ENCODE measurements at places on chromosomes 7 and 10.
A peak's percentile ranks its signal among the peaks of the same experiment; 100 is the strongest.

GRCh38 chr7:33251301-33251700, 121.9 kb downstream of the BBS9 start:
- no peak for DNase-seq

GRCh38 chr7:11713352-11713751, 118.6 kb downstream of the THSD7A start:
- DNase-seq: no peak

- no peak for DNase-seq
Measured at GRCh38 chr10:58280477-58280876, 11.5 kb downstream of the CISD1 start.

GRCh38 chr10:79084012-79084971, 15.5 kb downstream of the ZMIZ1 start:
- DNase-seq: no peak

DNA sequence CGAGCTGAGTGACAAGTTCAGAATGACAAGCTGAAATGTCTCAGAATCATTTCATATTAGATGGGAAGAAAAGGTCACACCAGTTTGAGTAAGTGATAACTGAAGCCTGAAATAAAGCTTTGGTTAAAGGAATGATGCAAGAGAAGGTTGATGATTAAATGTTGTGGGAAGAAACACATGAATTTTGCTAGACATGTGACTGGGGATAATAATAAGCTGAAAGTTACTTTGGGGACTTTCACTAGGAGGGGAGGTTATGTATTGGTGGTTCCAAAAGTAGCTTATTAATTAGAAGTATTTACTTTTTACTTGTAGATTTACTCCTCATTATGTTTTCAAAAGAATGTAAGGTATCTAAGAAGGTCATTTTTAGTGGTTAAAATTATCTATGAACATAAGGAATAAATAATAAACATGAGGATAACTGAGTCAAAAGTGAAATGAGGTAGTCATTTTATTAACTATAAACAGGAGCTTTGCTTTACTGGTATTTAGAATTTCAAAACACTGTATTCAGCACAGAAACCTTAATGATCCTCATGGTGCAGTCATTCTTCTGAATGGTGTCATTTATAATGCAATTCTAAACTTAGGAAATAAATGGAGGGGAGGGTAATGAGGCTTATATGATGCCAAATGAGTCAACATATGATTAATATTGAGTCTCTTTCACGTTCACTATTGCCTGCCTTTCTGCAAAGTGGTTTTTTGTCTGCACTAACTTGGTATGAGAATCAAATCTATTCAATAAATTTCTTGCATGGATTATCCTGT, 63.7 kb downstream of the PRKG1 start:
- no peak for DNase-seq

- no peak for DNase-seq
Measured at GRCh38 chr7:45721686-45722598, 147.8 kb downstream of the ADCY1 start.

- DNase-seq: no peak
Measured at GRCh38 chr7:41232086-41232485, 470.8 kb downstream of the INHBA start.

- no peak for DNase-seq
Measured at GRCh38 chr10:52774600-52775106, 2.1 kb upstream of the MBL2 start.

DNA sequence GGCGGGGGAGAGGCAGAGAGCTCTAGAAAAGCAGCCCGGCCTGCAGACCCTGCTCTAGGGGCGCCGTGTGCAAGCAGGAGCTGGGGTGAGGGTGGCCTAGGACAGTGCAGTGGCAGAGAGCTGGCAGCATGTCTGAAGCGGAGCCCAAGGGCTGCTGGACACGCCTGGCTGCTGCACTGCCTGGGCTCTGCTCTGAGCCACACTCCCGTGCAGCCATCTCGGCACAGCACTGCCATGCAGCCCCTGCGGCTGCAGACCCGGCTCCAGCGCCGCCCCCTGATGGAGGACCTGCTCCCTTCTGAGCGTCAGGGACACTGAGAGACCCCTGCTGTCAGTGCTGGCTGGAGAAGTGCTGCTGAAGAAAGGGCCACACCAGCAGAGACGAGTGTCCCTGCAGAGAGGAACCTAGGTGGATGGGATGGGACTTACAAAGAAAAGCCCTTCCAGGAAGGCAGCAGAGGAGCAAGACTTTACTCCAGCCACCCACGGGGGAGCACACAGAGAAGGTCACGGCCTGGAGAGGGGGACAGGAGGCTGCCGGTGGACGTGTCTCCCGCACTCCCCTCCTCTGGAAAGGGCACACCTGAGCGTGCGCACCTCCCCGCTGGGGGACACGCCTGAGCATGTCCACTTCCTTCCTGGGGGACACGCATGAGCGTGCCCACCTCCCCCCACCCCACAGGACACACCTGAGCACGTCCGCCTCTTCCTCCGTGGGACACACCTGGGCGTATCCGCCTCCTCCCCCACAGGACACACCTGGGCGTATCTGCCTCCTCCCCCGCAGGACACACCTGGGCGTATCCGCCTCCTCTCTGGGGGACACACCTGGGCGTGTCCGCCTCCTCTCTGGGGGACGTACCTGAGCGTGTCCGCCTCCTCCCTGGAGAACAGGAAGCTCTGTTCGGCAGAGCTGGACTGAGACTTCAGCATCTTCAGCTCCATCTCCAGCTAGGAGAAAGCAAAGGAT, 252.9 kb downstream of the MAD1L1 start:
- no peak for DNase-seq

GRCh38 chr7:135918134-135918533, 59.0 kb downstream of the MTPN start:
- DNase-seq: no peak

DNA sequence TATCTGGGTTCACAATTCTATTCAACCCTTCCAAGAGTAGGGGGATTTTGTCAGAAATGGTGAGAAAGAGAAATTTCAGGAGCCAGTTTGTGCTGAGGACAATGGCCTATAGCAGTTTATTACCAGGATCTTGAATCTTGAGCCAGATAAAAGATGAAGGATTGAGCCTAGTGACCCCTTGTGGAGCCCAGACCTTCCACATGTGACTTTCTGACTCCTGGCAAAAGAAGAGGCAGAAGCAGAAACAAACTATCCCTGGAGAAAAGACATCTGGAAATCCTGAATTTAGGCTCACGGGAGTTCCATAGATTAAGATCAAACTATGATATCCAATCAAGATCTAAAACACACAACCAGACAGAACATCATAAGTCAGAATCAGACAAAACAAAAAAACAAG, 60.9 kb upstream of the CHRM2 start:
- DNase-seq: no peak

DNA sequence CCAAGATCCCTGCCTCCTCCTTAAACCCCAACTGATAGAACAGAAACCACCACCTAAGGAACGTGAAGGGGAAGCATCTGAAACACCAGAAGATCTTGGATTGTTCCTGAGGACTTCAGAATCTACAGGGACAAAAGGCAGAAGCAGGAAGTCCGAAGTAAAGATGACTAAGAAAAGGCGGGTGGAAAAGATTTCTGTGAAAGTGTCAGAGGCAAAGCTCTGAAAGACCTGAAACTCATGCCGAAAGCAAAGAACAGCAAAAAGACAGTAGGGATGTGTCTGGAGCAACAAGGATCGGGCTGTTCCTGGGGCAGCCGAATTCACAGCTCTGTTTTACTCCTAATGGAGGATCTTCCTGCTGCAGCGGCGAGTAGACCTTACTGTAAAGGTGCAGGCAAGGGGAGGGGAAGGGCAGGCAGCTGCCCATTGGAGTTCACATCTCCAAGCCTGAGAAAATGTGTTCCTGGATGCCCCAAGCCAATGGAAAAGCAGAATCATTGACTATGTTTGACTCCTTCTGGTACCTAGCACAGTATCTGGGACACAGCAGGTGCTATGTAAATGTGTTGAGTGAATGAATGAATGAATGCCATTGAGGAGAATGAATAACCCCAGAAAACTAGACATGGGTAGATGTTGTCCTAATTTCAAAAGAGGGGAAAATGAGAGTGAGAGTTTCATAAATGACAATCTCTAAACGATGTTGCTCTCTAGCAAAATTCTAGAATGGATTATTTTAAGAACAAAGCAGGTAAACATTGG, 40.4 kb downstream of the PDIA4 start:
- no peak for DNase-seq

- DNase-seq: no peak
Measured at GRCh38 chr7:74051629-74052410, 23.8 kb downstream of the ELN start.

DNA sequence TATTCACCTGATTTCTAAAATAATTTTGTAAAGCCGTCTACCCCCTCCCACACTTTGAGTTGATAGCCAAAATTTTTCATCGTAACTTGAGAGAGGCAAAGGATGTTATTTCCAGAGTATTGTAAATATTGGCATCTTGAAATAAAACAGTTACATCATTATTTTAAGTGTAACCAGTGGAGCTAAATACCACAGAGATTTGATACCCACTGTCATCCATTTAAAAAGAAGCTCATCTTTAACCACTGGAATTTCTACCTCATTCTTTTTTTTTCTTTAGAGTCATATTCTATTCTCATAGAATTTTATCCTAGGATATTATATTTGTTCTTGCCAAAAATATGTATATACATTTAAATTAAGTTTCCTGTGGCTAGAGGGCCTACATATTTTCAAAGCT, 48.6 kb downstream of the CAMK1D start:
- DNase-seq: no peak

DNA sequence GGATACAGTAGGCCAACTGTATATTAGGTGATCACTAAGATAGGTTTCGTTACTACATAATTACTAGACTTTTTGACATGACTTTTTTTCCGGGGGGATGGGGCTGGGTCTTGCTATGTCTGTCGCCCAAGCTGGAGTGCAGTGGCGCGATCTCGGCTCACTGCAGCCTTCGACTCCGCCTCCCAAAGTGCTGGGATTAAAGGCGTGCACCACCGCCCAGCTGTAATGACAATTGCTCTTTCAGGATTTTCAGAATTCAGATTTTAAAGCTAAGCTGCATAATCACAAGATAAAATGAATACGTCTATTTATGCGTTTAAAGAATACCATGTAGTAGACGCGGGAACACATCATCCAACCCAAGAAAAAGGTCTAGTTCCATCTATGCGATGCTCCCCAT, 982 bp downstream of the IDI1 start:
- DNase-seq: no peak

- DNase-seq: no peak
Measured at GRCh38 chr10:35355971-35356724, 19.8 kb downstream of the CCNY start.

DNA sequence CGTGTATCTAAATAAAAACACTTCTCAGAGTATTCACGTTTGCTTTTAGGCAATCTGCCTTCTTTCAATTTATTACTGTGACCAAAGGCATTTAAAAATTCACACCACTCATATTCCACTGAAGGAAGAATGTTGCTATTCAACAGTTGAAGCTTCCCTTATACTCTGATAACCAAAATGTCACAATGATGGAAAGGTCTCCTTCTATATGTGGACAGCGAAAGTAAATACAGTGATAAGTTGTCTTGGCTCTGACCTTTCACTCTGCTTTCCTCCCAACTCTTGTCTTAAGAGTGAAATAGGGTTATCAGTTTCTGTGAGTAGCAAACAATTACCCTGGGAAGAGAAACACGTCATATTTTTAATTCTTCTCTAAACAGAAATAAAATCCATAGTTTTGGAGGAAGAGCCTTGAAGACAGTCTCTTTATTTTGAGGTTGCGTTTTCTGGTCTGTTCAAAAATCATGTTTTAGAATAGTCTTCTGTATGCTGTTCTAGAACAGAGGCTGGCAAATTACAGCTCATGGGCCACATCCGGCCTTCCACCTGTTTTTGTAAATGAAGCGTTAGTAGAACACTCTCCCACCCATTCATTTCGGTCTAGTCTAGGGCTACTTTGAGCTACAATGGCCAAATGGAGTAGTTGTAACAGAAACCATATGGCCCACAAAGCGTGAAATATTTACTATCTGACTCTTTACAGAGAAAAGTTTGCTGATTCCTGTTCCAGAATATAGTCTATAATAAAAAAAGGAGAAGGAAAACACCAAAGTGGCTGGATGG, 41.3 kb downstream of the ETV1 start:
- DNase-seq: no peak

DNA sequence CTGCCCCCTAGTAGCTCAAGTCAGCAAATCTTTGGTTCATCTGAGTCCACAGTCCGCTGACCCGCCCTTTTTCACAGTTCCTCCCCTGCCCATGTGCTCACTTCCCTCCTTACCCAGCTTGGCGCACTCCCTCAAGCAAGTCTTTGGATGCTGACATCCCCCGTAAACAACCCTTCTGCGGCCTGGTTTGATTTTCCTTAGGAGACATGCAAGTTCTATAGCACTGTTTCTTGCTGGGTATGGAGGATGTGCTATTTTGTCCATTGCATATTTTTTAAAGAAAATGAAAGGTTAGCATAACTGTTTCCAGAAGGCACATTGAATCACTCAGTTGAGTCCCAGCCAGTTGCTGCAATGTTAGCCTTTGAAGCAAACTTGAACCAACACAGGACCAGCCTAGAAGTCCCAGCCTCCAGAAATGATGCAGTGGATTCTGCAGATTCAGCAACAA, 38.2 kb downstream of the HTRA1 start:
- DNase-seq: no peak

GRCh38 chr7:110921595-110922151, 169.3 kb upstream of the LRRN3 start:
- DNase-seq: no peak

- DNase-seq: peak; percentile 27
Measured at GRCh38 chr7:123748171-123748733, 551 bp downstream of the WASL start.

DNA sequence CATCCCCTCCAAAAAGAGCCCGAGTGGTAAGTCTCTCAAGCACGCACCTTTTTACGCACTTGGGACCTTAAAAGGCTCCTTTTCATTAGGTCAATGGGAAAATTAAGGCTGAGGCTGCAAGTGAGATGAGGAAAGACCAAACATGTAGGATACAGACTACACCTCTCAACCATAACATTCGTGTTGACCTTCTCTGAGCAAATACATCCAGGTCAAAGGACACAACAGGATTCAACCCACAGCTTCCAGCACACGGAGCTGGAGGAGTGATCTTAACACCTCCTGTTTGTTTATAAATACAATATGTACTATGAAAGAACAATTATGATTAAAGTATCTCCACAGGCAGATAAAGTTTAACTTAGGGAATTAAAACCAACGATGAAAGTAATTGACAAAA, 9.7 kb downstream of the SFMBT2 start:
- DNase-seq: no peak

- DNase-seq: no peak
Measured at GRCh38 chr7:157391036-157391710, 54.4 kb downstream of the DNAJB6 start.

DNA sequence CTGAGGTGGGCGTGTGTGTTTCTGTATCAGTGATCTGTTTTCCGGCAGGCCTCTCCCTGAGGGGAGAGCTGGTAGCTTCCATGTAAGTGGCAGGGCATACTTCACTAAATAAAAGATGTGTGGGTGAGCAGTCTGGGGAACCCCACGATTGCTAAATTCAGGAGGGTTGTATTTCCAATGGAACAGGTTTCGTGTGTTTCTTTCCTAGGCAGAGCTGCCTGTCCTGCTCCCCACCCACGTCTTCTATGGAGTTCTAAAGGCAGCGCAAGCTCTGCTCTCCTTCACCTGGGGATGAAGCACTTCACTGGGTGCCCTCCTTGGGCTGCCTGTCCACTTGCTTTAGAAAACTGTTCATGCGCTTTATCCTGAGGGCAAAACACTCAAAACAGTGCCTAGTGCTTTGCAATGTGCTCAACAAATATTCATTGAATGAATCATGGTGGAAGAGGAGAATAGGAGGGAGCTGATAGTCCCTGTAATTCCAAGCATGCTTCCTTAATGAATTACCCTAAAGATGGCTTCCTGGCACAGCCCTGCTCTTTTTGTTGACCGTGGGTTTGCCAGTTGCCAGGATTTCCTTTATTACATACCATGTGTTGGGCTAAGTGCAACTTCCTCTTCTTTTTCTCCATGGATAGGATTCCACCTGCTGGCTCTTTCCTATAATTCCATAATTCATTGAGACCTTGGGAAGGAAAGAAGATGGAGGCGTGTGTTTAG, 50.6 kb upstream of the SRPK2 start:
- DNase-seq: no peak

All from stimulated activated CD4-positive, alpha-beta T cell treated with anti-CD3 and anti-CD28 coated beads, Interleukin-12 subunit alpha, Interleukin-12 subunit beta, amount 100 ng/mL, for 4 hours (primary cell).